ENCODE measurements at places on chromosomes 6 and 20.

DNA sequence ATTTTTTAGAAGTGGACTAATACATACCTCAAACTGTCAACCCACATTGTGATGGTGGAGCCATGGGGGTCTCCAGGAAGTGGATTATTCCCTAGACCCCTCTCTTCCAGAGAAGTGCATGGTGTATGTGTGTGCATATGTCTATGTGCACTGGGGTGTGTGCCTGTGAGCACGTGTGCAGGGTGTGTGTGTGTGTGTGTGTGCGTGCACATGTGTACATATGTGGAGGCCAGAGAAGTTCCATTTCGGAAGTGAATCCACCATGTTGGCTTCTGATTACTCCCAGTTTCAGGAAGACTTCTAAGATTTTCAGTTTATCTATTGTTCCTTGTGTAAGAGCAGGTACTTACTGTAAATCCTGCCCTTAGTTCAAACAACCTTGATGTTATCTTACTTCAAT is 208.5 kb upstream of the SULF2 start:
- H3K27me3 ChIP-seq = peaks cover 11% of the 10 kb centered on the region
- no peak overlapping the region for H3K27ac ChIP-seq
- H3K4me3 ChIP-seq = no peak overlapping the region

DNA sequence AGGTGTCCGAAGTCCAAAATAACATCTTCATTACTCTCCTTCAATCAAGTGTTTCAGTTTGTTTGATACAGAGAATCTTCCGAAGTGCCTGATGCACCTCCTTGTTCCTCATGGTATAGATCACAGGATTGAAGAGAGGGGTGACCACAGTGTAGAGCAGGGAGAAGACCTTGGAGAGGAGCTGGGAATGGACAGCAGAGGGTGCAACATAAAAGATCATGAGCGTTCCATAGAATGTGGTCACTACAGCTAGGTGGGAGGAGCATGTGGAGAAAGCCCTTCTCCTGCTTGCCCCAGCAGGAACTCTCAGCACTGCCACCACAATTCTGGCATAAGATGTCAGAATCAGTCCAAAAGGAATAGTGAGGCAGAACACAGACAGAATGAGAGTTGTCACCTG is 11.9 kb downstream of the OR12D1 start:
- H3K36me3 ChIP-seq = no peaks in the 10 kb centered on the region
- H3K4me1 ChIP-seq = no peaks in the 10 kb centered on the region
- H3K27ac ChIP-seq = no peak overlapping the region
- no peaks in the 10 kb centered on the region for H3K27me3 ChIP-seq
- DNase-seq = no peak

GRCh38 chr6:148857798-148858390 is 111.1 kb downstream of the UST start:
- H3K36me3 ChIP-seq = no peaks in the 10 kb centered on the region
- H3K27ac ChIP-seq = no peak overlapping the region
- H3K4me3 ChIP-seq = no peak overlapping the region

DNA sequence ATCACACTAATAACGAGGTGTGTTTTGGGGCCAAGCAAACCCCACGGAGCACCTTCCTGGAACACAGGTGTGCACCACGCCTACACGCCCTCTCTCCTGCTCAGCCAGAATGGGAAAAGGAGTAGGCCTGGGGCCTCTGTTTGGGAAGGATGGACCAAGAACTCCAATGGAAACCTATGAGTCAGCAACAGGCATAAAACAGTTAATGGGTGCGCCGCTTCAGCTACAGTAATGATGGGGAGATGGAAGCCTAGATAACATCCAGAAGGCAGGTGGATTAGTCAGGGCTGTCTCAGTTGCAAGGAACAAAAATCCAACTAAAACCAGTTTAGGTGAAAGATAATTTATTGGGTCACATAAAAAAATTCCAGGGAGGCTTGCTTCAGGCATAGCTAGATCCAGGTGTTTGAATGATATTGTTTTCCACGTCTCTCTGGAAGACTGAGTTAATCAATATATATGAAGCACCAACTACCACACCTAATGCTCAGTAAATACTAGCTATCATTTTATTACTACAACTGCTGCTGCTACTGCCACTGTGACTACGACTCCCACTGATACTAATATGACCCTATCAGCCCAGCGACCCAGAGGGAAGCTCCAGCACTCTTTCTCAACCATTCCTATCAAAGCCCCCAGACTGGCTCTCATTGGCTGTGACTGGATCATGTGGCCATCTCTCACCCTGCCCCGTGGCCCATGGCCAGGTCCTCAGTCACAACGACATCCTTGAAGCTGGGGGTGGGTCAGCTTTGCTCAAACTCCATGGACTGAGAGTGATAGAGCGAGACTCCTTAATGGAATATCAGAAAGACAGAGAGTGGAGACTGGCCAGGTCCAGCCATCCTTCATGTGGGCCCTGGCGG is 155.2 kb upstream of the PTPN1 start:
- H3K27me3 ChIP-seq = no peaks in the 10 kb centered on the region
- DNase-seq = no peak
- no peaks in the 10 kb centered on the region for H3K36me3 ChIP-seq
- H3K4me1 ChIP-seq = no peaks in the 10 kb centered on the region

- H3K27ac ChIP-seq = no peak overlapping the region
- no peak overlapping the region for H3K4me3 ChIP-seq
- H3K36me3 ChIP-seq = no peaks in the 10 kb centered on the region
- peaks cover 16% of the 10 kb centered on the region for H3K4me1 ChIP-seq
Measured at GRCh38 chr6:18268066-18268465, 3.7 kb upstream of the DEK start.

DNA sequence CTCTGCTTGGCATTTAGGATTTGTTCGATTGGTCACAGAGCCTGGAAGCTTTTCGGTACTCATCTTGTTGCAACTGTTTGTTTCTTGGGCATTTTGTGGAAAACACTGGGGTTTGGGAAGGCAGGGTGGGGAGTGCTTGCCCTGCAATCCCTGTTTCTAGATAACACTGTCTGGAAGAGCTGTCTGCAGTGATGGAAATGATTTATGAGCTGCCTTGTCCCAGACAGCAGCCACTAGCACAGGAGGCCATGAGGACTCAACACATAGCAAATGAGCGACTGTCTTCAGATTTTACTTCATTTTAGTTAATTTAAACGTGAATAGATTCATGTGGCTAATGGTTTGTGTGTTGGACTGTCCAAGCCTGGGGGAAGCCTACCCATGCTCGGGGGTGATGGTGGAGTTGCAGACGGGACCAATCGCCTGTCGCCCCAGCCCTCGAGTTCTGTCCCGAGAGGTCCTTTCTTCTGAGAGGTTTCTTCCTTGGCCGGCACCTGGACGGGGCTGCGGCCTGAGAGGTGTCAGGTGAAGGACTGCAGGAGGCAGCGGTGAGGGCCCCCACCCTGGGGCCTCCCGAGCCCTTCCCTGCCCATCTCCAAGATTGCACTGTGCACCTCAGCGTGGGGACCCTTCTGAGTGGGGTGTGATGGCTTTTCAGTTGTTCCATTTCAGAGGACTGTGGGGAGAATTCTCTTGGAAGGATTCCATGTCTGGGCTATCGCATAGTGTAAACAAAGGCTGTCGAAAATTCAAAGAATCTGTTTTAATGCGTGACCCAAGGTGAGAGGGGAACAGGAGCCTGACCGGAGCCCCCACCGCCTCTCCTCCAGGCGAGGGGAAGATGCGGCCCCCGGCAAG is 55.4 kb downstream of the SMOC2 start:
- no peak overlapping the region for H3K27ac ChIP-seq
- H3K27me3 ChIP-seq = peaks cover 38% of the 10 kb centered on the region
- no peak for DNase-seq
- no peaks in the 10 kb centered on the region for H3K36me3 ChIP-seq

Measured in left ventricle myocardium inferior (tissue), 1 donor.